ENCODE measurements at places on chromosomes 2 and 18. TPM values are rescaled to one million over a fixed set of nuclear protein-coding genes. Genes with fewer than 3 reads are reported as not detected.

Gene GAL3ST2
- 0.16 TPM for total RNA-seq

DNA sequence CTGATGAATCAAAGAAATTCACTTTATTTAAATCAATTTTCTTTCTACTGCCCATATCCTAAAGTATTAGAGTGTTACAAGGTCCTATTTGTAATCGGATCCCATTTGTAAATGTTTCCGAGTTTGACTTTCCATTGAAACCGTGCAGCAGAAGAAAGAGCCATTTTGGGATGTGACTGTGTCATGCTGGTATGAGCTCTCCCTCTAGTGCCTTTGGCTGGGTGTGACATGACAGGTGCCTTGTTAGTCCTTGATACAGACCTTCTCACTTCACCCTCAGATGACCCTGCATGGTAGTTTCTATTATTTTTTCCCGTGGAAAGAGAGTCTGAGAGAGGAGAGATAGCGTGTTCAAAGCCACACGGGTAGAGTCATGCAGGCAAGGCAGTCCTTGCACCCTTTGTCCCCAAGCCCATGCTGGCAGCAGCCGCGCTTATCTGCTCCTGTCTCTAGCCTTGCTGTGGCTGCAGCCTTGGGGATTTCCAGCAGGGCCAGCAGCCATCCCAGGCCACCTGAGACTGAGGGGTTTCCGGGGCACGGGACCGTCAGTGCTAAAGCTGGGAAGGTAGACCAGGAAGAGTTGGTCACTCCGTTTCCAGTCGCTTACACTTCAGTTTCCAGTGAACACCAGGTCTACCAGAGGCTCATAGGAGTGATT lies 21.4 kb downstream of the CHMP1B start:
- no peaks in the 10 kb centered on the region for H3K27me3 ChIP-seq
- no peak for DNase-seq
- H3K36me3 ChIP-seq, result no peaks in the 10 kb centered on the region
- no peak overlapping the region for H3K4me3 ChIP-seq
- no peaks in the 10 kb centered on the region for H3K4me1 ChIP-seq

DNA sequence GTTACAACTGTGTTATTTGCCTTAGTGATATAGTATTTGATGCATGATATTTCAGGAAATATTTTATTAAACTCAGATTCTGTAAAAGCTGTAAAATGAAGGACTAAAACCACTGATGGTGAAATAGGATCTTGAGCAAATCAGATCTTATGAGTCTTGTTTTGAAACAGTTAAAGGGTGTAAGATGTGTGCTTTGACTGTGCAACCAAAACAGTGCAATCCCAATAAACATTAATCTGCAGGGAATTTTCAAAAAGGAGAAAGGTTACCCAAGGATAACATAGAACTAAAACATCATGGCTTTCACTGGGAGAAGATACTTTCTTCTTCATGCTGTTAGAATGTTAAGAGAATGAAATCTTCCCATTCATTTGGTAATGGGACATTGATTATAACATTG lies 378.7 kb downstream of the PARD3B start:
- no peaks in the 10 kb centered on the region for H3K27me3 ChIP-seq
- DNase-seq, result no peak
- H3K4me1 ChIP-seq, result no peaks in the 10 kb centered on the region
- no peaks in the 10 kb centered on the region for H3K36me3 ChIP-seq
- H3K4me3 ChIP-seq, result no peak overlapping the region

DNA sequence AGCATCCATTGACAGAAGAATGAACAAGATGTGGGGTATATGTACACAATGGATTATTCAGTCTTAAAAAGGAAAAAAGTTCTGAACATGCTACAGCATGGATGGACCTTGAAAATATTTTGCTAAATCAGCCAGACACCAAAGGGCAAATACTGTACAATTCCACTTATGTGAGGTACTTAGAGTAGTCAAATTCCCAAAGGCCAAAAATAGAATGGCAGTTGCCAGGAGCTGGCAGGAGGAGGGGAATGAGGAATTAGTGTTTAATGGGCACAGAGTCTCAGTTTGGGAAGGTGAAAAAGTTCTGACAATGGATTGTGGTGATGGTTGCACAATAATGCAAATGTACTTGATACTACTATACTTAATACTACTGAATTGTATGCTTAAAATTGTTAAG lies 193.2 kb downstream of the MBD2 start:
- H3K36me3 ChIP-seq, result no peaks in the 10 kb centered on the region
- no peak for DNase-seq
- no peak overlapping the region for H3K27ac ChIP-seq
- no peaks in the 10 kb centered on the region for H3K27me3 ChIP-seq
- H3K4me3 ChIP-seq, result no peak overlapping the region

DNA sequence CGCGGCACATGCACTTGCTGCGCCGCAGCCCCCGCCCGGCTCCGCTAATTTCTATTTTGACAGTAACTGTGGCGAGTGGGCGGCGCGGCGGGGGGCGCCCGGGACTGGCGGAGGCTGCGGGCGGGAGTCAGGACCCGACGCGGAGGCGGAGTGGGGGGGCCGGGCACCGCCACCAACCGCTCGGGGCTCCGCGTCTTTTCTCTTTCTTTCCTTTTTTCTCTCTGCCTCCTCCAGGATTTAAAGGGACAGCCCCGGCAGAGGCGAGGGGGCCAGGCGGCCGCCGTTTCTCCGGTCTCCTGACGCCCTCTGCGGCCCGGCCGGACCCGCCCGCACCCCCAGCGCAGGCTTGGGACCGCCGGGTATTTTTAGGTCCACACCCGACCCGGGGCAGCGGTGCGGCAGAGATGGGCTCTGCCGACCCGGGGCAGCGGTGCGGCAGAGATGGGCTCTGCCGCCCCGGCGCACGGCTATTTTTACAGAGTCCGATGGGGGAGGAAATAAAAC lies 460 bp upstream of the ZBTB7C start:
- H3K4me1 ChIP-seq, result no peaks in the 10 kb centered on the region
- DNase-seq, result no peak
- no peak overlapping the region for H3K4me3 ChIP-seq
- no peaks in the 10 kb centered on the region for H3K36me3 ChIP-seq

DNA sequence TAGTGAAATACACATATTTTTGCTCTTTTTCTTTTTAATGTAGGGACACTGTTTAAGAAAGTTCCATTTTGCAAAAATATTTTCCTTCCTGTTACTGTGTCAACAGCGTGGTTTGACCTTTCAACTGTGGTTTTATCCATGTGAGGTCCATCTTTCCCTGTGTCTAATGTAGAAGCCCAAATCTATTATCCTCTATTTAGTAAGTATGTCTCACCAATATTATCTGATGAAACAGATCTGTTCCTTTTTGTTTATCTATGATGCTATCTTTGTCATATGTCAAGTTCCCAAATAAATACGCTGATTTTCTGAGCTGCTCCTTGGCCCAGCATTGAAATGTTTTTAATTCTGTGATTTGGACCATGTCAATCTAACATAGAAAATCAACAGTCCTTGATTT lies 3.5 kb upstream of the ARHGAP15 start:
- DNase-seq, result no peak
- peaks cover 64% of the 10 kb centered on the region for H3K4me1 ChIP-seq
- no peaks in the 10 kb centered on the region for H3K27me3 ChIP-seq
- H3K4me3 ChIP-seq, result no peak overlapping the region
- H3K36me3 ChIP-seq, result no peaks in the 10 kb centered on the region

DNA sequence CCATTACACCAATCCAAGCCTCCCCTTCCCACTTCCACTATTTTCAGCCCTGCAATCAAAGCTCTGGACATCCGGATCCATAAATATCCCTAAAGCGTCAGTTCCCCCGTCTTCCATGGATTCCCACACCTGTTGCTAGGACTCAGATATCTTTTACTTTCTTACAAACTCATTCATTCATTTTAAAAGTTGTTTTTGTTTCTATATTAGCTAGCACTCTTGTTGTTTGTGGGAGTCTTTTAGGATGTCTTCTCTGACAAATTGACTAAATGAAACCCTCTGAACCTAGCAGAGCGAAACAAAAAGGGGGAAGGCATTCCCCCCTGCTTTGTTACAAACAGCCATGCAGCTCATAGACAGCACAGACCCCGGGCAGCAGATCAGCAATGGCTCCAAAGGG lies 9.0 kb upstream of the NBAS start:
- H3K36me3 ChIP-seq, result no peaks in the 10 kb centered on the region
- DNase-seq, result no peak
- H3K4me3 ChIP-seq, result no peak overlapping the region
- H3K27ac ChIP-seq, result no peak overlapping the region
- no peaks in the 10 kb centered on the region for H3K4me1 ChIP-seq
- H3K27me3 ChIP-seq, result no peaks in the 10 kb centered on the region

DNA sequence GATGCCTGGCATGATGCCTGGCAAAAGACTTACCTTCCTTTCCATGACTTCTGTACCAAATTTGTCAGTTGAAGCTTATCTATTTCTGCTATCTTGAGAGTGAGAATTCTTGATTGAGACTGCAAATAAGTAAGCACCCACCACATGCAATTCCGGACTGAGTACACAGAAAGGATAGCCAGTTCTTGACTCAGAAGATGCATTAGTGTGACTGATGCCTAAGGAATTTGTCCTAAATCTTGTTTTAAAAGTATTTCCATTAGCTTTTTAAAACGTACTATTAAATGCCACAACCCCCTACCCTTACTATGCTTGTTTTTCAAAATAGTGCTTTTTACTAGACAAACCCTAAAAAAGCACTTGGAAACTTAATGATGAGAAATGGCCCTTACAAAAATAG lies 545 bp downstream of the MPP4 start:
- H3K4me3 ChIP-seq, result no peak overlapping the region
- no peaks in the 10 kb centered on the region for H3K4me1 ChIP-seq
- H3K27ac ChIP-seq, result no peak overlapping the region
- H3K27me3 ChIP-seq, result no peaks in the 10 kb centered on the region
- H3K36me3 ChIP-seq, result no peaks in the 10 kb centered on the region

DNA sequence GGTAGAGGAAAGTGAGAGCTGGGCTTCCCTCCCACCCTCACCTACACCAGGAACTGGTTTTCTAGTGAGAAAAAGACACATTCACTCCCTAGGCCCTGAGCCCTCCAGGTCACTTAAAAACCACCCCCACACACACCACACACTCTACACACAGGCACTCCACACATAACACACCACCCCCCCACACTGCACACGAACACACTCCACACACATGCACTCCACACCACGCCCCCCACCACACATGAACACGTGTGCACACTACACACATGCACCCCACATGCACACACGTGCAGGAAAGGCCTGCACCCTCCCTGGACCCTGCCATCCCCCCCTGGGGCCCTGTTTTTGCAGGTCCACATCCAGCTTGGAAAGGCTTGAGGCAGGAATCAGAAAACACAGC lies 67.6 kb downstream of the RALBP1 start:
- no peaks in the 10 kb centered on the region for H3K27me3 ChIP-seq
- no peak for DNase-seq
- H3K4me3 ChIP-seq, result no peak overlapping the region
- no peaks in the 10 kb centered on the region for H3K4me1 ChIP-seq
- no peak overlapping the region for H3K27ac ChIP-seq

Data from CD8-positive, alpha-beta memory T cell (primary cell).